Right ventricle myocardium inferior (tissue), 1 donor: ENCODE measurements at places on chromosomes 3 and 15.

- no peak for DNase-seq
Observed at GRCh38 chr3:60998858-60999257, 252.4 kb downstream of the FHIT start.

DNA sequence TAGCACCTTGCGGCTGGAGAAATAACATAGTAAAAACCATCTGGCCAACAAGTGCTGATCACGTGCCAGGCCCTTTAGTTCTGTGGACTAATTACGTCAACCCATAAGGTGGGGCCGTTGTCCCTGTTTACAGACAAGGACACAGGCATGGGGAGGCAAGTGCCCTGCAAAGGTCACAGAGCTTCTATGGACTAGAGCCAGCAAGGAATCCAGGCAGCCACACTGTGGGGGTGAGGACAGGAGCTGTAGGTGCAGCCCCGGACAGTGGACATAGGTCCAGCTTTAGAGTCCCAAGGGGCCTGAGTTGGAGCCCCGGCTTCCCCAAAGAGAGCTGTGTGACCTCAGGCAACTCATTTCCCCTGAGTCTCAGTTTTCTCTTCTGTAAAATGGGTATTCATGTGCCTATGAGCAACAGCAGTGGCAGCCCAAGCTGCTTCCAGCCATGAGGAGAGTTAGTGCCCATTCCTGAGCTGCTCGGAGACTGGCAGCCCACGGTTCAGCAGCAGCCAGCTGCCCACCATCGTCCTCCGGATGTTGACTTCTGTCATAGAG lies 13.9 kb downstream of the CHST13 start:
- DNase-seq: no peak

DNA sequence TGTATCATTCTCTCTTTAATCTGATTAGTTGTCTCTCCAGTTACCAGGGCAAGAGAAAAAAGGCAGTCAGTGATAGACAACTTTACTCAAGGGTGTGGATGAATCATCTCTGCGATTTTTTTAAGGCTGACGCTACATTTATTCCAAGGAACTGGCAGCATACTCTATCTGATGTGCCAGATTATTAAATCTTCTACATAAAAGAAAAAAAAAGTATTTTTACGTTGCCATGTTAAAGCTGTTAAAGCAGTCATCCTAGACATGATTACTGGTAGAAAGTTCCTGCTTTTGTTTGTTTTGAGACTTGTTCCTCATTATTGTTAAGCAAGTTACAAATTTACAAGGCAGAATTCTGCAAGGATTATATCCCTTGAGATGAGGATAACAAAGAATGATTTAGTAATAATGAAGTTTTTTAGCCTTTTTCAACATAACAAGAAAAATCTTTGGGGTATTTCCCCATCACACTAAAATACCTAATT lies 121.7 kb downstream of the CBLB start:
- DNase-seq: no peak

DNA sequence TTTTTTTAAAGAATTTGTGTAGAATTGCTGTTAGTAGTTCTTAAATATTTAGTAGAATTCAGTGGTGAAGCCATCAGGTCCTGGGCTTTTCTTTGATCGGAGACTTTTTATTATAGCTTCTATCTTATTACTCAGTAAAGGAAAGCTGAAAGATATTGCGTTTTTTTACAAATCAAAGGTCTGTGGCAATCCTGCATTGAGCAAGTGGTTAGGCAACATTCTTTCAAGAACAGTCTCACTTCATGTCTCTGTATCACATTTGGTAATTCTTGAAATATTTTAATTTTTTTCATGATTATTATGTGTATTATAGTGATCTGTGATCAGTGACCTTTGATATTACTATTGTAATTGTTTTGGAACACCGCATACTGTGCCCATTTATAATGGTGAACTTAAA lies 140.8 kb downstream of the UNC13C start:
- no peak for DNase-seq

GRCh38 chr15:70090436-70091296 lies 7.1 kb downstream of the TLE3 start:
- DNase-seq: no peak

- DNase-seq: no peak
Observed at GRCh38 chr3:112464264-112464663, 35.0 kb downstream of the BTLA start.

GRCh38 chr3:45868213-45868612 lies 18.1 kb upstream of the CCR9 start:
- DNase-seq: no peak

GRCh38 chr3:11498646-11499045 lies 145.1 kb downstream of the VGLL4 start:
- peak; percentile 78 for DNase-seq

- DNase-seq: no peak
Observed at GRCh38 chr3:111156517-111156916, 84.9 kb downstream of the NECTIN3 start.
